ENCODE measurements at places on chromosomes 13 and 19. TPM values are rescaled to one million over a fixed set of nuclear protein-coding genes. Genes with fewer than 3 reads are reported as not detected.

Gene KLHL1
- total RNA-seq = not detected

Gene UBE2L5
- not detected for total RNA-seq

Gene PDE4C
- total RNA-seq = not detected

Gene SIGLEC10
- total RNA-seq = not detected

Gene SPACA4
- total RNA-seq = not detected

Gene WDR87
- not detected for total RNA-seq

Gene SYNE4
- total RNA-seq = not detected

Gene CCNA1
- 0.20 TPM for total RNA-seq

Gene MTRF1
- total RNA-seq = 7.7 TPM

Gene ZNF573
- total RNA-seq = 6.6 TPM

Gene CYP2F1
- total RNA-seq = not detected

Gene ICAM4
- 0.39 TPM for total RNA-seq

Gene SPPL2B
- 23.1 TPM for total RNA-seq

Gene MCF2L
- 2.0 TPM for total RNA-seq

Gene ZNF805
- total RNA-seq = 16.2 TPM

Gene MAST1
- not detected for total RNA-seq

Gene SLITRK5
- not detected for total RNA-seq

Gene ZSWIM9
- 1.8 TPM for total RNA-seq

Gene LILRA5
- total RNA-seq = not detected

Gene SNRPD2
- 333 TPM for total RNA-seq

Measured in subcutaneous preadipocyte (primary cell).